Mucosa of descending colon (tissue), 3 donors: ENCODE measurements at places on chromosomes 2 and 18. TPM values are rescaled to one million over a fixed set of nuclear protein-coding genes. Genes with fewer than 3 reads are reported as not detected.

Gene ASB18
- total RNA-seq = not detected

Gene FBLN7
- 0.72 TPM for total RNA-seq

Gene C2orf80
- total RNA-seq = not detected

Gene C1QL2
- total RNA-seq = not detected

Gene RGPD3
- total RNA-seq = 0.07 TPM

Gene DLGAP1
- 6.8 TPM for total RNA-seq

Gene ERBB4
- 0.25 TPM for total RNA-seq

Gene BCL11A
- total RNA-seq = 59.6 TPM

Gene ARHGAP15
- 5.8 TPM for total RNA-seq

Gene DSG2
- total RNA-seq = 305 TPM

Gene SEPTIN10
- total RNA-seq = 79.3 TPM

Gene IL1RL2
- 1.7 TPM for total RNA-seq

Gene BUB1
- 18.6 TPM for total RNA-seq

Gene LIMS3
- total RNA-seq = 2.8 TPM

Gene UGT1A10
- 43.9 TPM for total RNA-seq
